Activated T-helper 2 cell treated with anti-CD3 and anti-CD28 coated beads, Interferon-gamma antibody, Interleukin-2, Interleukin-4, amounts not matched to agents 10 μg/mL and 5 μg/mL and 100 μg/mL, durations not matched to agents 14 hours and 24 hours and 36 hours (primary cell): ENCODE measurements at places on chromosomes 13 and 19.

DNA sequence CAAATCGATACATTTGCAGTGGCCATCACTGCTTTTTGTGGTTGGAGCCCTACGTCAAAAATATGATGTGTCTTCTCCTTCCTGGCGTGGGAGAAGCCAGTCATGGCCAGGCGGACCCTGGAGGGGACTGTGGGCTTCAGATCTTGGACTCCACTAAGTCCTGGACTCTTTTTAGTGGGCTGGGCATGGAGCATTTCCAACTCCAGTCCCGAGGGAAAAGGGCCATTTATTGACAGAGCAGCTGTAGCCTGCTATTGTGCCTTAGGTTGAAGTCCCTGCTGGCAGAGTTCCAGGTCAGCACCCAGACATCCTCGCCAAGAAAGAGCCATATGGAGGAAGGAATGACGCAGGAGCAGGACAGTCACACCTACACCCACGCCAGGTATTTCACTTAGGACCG is 179.2 kb upstream of the ZNF507 start:
- no peak for DNase-seq

GRCh38 chr13:95269756-95270155 is 31.5 kb downstream of the ABCC4 start:
- no peak for DNase-seq

DNA sequence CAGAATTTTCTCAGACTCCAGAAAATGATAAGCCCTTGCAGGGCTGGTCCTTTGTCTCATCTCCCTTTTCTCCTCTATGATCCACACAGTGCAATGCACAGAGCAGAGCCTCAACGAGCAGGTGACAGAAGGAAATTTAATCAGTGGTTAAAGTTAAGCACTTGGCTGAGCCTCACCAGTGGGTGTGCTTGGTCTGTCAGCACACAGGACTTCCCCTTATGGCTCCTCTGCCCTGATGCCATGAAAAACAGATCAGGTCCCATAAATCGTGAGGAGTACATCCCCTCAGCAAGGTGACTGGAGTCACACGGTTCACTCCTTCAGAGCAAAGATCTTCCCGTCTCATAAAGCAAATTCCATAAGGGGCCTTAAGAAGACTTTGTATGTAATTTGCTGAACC is 818.2 kb downstream of the UQCRFS1 start:
- no peak for DNase-seq

GRCh38 chr19:14525729-14526128 is 3.7 kb upstream of the TECR start:
- DNase-seq: no peak

- DNase-seq: no peak
Measured at GRCh38 chr13:29846475-29847256, 3.8 kb downstream of the UBL3 start.

- no peak for DNase-seq
Measured at GRCh38 chr19:30158067-30158892, 213.9 kb upstream of the ZNF536 start.

- DNase-seq: no peak
Measured at GRCh38 chr13:79258489-79258888, 147.6 kb downstream of the RBM26 start.

GRCh38 chr13:78827471-78827870 is 168.5 kb upstream of the OBI1 start:
- no peak for DNase-seq

DNA sequence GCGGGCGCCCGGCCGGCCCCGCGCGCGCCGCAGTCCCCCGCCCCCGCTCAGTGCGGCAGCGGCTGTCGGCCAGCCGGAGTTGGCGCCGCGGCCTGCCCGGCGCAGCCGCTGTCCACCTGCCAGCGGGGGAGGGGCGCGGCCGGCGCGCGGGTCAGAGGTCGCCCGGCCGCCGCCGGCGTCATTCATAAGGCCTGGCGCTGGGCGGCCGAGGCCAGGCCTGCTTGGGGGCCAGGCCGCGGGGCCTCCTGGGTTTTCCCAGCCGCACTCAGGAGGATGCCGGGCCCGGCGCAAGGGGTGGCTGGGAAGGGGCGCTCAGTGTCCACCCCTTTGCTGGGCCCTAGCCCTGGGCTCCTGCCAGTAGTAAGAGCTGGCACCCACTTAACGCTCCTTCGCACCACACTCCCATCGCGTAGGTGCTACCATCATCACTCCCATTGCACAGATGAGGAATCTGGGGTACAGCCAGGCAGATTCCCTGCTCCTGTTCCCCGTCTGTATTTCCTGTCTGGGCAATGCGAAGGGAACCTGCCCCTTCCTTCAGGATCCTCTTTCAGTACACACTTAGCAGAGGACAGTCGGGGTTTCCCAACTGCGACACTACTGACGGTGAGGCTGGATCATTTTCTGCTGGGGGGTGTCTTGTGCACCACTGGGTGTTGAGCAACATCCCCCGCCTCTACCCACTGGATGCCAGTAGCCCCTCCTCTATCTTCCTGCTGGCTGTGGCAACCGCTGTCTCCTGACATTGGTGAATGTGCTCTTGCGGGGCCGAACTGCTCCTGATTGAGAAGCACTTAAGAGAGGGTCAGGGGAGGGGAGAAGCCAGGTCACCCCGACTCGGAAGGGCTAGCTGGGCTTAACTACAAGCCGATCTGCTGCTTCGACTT is 846 bp upstream of the PRKACA start:
- DNase-seq: peak; percentile 28

- no peak for DNase-seq
Measured at GRCh38 chr13:30529085-30529834, 63.5 kb upstream of the HMGB1 start.

GRCh38 chr19:28482221-28482620 is 730.7 kb downstream of the UQCRFS1 start:
- no peak for DNase-seq

DNA sequence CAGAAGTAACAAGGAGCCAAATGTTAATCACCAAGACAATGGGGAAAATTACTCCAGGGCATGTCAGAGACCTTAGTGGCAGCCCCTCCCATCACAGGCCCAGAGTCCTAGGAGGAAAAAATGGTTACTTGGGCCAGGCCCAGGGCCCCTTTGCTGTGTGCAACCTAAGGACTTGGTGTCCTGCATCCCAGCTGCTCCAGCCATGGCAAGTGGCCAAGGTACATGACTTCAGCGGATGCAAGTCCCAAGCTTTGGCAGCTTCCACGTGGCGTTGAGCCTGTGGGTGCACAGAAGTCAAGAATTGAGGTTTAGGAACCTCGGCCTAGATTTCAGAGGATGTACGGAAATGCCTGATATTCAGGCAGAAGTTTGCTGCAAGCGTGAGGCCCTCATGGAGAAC is 46.7 kb downstream of the OR10H4 start:
- DNase-seq: no peak

DNA sequence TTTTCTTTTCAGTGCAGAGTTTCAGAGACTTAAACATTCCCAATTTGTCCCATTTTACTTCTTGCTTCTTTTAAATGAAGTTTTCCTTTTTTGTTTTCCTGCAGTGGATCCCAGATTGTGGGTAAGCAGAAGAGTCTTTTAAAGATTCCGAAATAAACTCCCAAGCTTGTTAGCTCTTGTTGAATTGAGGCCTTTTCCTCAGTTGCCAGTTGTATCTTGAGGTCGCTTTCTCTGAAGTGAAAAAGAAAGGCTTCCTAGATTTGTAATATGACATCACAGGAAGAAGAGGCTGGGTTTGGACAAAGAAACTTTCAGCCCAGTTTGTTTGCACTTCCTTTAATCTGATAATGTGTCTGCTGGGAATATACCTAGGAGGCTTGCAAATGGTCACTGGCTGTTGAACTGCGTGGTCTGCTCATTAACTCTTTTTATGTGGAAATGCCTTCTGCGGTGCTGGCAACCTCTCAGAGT is at the start of gene LPAR6:
LPAR6 (minus strand) TSS at position 233 of the 471 bp plus-strand sequence. CDS start 690 bp downstream, outside the sequence.
- no peak for DNase-seq

DNA sequence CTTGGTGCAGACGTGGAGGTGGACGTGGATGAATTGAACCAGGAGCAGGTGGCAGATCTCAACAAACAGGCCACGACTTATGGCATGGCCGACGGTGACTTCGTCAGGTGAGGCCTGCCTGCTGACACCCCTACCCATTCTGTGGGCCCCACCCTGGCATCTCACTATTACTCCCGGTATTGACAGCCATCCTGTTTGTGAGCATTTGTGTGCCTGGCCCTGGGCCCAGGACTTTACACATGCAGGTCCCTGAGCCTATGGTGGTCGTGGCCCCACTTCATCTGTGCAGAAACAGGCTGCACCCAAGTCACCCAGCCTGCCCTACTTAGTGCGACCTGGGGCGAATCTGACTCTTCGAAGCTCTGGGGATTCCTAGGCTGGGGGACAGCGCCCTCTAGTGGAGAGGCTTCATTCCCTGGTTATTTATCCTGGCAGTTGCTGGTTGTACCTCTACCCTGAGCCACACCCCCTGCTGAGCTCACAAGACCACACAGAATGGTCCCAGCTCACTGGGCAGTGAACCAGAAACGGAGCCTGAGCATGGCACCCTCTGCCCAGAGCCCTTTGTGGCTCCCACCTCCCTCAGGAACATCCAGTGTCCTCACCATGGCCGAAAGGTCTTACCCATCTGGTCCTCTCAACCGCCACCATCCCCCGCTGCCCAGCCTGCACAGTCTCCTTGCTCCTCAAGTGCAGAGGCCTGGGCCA is 16.9 kb downstream of the ZNF296 start:
- peak; percentile 70 for DNase-seq

GRCh38 chr19:1938071-1938470 is 2.9 kb upstream of the CSNK1G2 start:
- DNase-seq: no peak

GRCh38 chr13:57874530-57874929 is 243.0 kb downstream of the PCDH17 start:
- DNase-seq: no peak

DNA sequence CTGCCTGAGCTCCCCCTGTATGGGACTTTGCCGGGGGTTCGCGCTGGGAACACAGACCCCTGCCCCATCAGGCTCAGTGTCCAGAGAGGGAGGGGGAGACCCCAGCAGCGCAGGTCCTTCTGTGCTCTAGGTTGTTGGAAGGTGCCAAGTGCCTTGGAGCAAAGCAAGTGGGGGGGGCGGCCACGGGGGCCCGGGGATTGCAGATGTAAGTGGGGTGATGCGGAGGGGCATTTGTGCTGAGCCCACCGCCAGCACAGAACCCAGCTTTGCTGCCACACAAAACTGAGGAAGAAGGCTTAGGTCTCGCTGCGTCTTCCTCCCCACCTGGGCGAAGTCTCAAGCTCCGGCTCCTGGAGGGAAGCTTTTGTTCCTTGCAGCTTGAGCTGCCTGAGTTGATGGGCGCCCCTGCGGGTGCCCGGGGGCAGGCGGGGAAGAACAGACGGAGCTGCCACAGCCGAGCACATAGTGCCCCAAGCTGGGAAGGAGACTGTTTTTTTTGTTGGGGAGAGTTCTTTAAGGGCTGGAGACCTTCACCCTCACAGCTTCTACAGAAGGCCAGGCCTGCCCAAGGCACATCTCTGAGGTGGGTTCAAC is 1.5 kb upstream of the NTN5 start:
- DNase-seq: no peak

DNA sequence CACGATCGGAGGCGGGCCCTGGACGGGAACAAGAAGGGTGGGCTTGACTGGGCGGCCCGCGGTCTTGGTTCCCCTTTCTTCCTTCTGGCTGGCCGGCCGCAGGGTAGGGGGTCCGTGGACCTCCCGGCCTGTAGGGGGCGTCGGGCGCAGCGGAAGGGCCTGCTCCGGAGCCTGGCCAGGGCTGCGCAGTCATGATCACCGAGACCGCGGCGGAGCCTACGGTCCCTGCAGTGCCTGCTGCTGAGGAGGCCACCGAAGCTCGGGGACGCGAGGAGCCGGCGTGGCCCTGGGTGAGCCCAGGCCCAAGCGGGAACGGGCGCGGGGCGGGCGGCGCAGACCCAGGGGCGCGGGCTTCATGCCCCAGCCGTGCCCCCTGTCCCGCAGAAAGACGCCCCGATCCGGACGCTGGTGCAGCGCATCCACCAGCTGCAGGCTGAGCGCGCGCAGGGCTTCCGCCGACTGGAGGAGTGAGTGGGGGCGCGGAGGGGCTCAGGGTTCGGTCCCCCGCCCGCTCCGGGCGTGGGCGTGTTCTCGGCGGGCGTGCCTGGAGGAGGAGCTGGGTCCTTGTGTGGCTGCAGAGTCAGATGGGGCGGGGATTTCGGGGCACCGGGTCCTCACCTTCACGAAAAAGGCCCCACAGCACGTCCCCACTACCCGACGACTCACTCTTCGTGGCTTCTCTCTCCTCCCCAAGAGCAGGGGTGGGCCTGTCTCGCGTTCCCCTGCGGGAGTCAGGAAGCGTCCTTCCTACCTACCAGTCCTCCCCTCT is at the start of gene REX1BD:
REX1BD (plus strand) TSS at position 188 of the 769 bp plus-strand sequence; CDS start at position 192, 4 bp downstream.
- DNase-seq: peak; percentile 86

DNA sequence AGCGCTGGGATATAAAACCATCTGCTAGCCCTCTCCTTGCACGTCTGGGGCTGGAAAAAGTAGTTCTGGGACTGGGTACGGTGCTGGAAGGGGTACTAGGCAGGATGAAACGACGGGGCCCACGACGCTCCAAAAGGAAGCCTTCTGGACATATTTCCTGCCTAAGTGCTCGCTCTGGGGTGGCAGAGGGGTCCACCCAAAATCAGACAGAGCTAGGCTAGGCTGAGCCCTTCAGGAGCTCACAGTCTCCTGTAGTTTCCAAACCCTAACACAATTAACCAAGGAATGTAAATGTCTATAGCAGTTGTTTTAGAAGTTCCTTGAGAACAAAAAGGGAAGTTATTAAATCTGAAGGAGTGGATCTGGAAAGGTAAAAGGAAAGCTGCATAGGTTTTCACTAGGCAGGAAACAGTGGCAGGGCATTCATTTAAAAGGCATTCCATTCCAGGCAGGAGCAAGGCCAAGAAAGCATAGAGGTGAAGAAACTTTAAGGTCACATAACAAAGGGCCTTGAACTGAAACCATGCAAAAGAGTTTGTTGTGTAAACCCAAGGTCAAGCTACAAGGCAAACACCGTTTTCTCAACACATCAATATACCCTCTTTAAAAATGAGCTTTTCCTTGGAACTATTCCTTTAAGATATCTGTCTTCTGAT is 634 bp upstream of the DIAPH3 start:
- no peak for DNase-seq

DNA sequence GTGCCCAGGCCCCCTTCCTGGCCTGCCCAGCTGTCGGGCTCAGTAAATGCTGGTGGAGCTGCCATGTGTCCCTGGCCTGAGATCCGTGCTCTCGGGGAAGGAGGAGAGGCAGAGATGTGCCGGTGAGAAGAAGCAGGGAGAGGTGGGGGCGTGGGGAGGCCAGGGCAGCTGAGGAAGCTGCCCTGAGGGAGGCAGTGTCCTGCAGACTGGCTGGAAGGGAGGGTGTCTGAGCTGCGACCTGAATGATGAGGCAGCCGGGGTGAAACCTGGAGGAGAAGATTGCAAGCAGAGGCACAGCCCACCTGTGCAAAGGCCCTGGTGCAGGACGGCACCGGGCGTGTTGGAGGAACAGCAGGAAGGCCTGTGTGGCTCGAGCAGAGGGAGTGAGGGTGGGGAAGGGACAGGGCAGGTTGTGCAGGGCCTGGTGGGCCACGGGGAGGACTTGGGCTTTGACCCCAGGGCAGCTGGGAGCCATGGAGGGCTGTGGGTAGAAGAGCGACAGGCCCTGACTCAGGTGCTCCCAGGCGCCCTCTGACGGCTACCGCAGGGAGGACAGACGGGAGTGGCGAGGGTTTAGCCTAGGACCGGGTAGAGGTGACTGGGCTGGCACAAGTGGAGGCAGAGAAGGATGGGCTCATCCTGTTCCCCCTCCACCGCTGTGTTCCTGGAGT is 14.0 kb upstream of the CELF5 start:
- DNase-seq: peak; percentile 43

GRCh38 chr13:26423629-26424028 is 133.9 kb upstream of the WASF3 start:
- DNase-seq: no peak
